ENCODE measurements at places on chromosomes 1 and 21.
A peak's percentile ranks its signal among the peaks of the same experiment; 100 is the strongest.

DNA sequence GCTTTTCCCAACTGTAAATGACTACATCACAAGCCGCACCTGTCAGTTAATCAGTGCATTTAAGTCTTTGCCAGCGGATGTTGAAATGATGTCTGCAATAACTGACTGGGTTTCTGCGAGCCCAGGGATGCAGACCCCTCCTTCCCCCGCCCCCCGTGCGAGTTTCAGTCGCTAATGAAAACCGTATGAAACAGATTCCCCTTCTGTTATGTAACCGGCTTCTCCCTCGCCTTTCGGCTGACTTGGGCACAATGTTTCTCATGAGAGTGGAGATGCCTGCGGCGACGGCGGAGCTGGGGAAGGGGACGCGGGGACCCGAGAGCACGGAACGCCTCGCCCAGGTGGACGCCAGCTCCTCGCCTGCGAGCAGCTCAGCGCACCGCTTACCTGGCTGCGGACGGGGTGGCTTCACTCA, 753 bp downstream of the KCNJ6 start:
- peak; percentile 63 for DNase-seq

DNA sequence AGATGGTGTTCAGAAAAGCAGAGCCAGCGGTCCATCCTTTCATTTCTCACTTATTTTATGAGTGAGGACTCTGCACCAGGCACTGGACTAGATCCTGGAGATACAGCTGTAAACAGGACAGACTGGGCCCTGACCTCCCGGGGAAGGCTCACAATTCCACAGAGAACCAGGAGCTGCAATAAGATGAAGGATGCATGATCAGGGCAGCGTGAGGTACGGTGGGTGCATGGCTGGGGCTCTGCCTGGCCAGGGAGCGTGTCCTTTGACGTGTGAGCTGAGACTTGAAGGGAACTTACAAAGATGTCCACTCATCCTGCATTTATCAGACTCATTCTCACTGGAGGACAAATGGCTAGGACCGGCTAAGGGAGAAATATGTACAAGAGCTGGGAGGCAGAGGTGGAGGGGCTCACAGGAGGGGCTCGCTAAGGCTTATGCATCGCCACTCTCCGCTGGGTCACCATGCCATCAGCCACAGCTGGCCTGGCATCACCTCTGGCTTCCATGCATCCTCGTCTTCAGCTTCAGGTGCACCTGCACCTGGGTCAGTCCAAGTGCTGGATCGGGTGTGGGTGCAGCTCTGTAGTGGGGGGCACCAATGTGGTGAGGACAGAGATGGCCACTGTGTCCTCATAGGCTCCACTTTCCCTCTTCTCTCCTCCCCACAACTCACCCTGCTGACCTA, 213.9 kb downstream of the TOMM20 start:
- no peak for DNase-seq

GRCh38 chr1:69421286-69421685, 146.4 kb upstream of the LRRC7 start:
- no peak for DNase-seq

DNA sequence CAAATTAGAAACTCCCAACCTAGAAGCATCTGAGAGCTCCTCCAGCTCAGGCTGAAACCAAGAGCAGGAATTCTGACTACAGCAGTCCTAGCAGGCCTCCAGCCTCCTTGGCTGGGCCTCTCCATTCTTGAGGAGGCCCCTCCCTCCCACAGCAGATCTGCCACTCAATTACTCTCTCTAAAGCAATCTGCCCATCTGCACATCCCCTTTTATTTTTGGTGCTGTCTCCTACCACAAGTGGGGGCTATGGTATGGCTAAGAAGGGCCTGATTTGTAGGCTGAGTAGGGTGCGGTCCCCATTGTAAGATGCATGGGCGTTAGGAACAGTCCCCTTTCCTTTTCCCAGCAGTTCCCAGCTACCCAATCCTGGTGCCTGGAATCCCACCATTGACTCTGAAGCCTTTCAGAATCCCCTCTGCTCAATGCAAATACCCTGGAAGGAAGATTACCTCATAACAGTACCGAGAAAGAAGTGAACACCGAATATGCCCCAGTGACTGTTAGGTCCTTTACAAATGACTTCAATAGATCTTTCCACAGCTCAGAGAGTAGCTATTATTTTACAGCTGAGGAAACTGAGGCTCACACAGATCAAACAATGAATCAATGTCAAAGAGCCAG, 11.6 kb upstream of the TTC39A start:
- no peak for DNase-seq

DNA sequence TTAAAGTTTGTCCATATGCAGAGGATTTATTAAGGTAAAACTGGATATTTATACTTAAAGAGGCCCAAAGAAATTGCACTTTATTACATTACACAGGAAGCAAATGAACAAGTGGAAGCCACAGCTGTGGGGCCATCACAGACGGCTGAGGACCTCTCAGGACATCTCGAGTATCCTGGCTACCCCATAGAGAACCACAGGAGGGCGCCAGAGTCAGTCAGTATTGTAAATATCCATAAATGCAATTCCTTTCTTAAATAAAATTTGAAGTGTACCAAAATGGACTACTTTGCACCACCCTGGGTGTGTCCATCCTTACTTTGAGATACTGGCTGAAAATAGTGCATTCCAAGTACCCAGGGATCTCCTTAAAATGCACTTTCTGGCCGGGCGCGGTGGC, 257.2 kb downstream of the MRPL39 start:
- no peak for DNase-seq

DNA sequence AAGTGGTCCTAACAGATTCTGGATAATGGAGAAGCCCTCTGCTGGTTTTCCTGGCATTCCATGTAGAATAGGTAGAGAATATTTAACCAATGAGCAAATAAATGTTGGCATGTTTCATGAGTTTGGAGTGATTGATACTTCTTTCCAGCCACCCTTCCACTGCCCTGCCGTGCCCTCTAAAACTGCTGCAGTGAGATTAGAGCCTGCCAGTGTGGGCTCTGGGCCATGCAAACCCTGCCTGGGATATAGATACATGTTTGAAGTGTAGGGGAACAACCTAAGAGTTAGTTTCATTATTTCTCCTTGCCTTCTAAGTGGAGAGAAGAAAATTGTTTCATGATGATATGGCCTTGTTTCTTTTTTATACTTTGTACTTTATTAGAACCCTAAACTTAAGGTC, 10.4 kb downstream of the UBE2Q1 start:
- DNase-seq, result no peak

GRCh38 chr1:18012686-18013085, 94.9 kb upstream of the IGSF21 start:
- DNase-seq, result no peak

GRCh38 chr1:93159337-93159736, 20.9 kb downstream of the TMED5 start:
- DNase-seq, result no peak

- no peak for DNase-seq
These were observed 192.1 kb upstream of the DAB1 start for GRCh38 chr1:57615956-57616355.

DNA sequence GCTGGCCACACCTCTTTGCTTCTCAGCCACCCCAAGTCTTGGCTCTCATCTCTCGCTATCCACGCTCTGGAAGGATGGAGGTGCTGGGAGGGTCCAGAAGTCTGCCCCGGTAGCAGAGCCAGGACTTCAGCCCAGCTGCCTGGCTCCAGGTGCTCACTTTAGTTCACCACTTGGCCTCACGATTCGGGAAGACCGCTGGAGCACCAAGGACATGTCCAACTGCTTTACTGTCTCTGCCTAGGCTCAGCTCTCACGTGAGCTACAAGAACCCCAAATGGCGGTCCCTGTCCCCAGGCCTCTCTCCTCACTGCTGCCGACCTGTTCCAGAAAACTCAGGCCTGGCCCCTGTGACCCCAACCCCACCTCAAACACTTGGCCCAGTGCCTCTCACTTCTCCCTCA, 3.4 kb downstream of the TRIM11 start:
- DNase-seq, result no peak

DNA sequence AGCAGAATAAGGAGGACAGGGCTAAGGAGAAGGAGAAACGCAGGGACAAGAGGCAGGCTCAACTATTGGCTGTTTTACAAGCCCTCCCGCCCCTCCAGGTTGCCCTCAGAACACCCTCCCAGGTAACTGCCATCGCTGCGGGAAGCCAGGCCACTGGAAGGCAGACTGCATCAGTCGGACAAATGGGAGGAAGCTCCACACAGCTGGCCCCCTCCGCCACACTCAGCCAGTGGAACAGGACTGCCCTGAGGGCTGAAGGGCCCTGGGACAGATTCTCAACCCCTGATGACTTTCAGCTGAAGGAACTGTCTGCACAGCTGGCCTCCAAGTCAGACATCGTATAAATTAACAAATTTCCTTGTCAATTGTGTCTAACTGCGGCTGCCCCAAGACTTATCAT, 21.8 kb downstream of the LRRC3 start:
- DNase-seq, result no peak

DNA sequence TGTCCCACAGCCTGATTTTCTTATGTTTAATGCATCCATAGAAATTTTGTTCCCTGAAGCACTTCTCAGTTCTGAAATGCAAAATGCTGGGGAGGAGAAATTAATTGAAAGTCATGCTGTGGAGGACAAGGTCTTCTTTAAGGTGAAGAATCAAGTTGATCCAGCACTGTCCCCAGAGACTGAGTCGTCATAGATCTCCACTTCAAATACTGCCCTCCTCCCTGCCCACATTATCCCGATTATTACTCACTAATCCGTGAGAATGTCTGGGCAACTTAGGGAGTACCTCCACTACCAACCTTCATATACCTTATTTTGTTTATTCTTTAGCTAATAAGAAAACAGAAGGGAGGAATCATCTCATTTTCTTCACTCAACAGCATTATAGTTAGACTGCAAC, 70.0 kb upstream of the FMN2 start:
- no peak for DNase-seq

- DNase-seq, result no peak
These were observed 218.6 kb upstream of the PLXNA2 start for GRCh38 chr1:208462761-208463160.

- DNase-seq, result peak; percentile 32
These were observed at the start of gene B3GALT5 for GRCh38 chr21:39612233-39613040. TSS of gene B3GALT5 (plus strand) at chr21:39612940. CDS start at chr21:39660560, 47,620 bp downstream.

- no peak for DNase-seq
These were observed 33.4 kb upstream of the RNPC3 start for GRCh38 chr1:103492003-103492625.

DNA sequence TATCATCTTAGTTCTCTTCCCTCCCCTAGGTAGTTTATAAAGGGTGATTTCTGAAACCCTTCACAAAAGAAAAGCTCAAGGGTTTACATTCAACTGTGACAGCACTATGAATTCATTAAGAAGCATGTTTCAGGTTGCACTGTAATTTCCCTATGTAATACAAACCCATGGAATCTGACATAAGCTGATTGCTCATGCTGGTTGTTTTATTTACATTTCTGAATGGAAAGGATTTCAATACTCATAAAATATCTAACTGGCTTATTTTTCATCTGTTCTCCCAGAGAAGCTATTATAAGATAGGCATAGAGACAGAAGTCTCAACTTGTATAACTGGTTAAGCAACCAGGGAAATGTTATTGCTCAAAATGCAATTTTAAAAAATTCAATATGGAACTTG, 20.5 kb downstream of the WNT2B start:
- no peak for DNase-seq

DNA sequence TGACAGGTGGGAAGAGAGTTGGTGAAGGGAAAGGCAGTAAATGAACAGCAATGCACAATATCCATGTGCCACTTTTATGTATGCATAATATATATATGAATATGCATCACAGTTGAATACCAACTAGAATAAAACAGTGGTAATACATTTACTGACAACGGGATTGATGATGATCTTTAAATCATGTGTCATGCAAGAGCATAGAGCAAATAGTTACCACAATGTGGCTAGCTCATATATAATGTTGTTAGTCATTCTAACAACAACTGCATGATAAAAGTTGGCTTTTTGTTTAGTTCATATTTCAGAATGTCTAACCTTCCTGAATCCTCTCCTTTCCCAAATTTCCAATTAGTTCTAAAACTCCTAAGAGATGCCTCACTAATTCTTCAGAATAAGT, 46.4 kb downstream of the GORAB start:
- no peak for DNase-seq

GRCh38 chr1:210049616-210050015, 111.6 kb downstream of the SYT14 start:
- DNase-seq, result no peak

GRCh38 chr1:233459968-233460367, 132.4 kb downstream of the MAP3K21 start:
- no peak for DNase-seq

DNA sequence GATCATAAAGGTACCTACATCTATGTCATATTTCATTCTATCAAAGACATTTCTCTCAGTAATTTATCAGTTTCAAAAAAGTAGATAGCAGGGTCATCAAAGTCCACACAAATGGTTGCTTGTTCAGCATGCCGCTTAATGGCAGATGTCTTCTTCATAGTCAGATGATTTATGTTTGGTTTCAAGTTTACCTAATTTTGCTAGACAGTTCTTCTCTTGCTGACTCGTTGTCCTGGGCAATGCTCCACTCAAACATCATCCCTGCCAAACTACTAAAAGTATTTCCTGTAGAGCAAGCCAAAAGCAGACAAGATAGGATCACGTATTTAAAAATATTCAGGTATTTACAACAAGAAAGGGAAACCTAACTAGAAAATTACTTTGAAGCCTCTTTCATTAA, 13.6 kb downstream of the NUP210L start:
- DNase-seq, result no peak

- DNase-seq, result no peak
These were observed 270.2 kb downstream of the FOXD2 start for GRCh38 chr1:47708019-47708535.

- DNase-seq, result no peak
These were observed 6.7 kb upstream of the NPHP4 start for GRCh38 chr1:5998906-5999301.

DNA sequence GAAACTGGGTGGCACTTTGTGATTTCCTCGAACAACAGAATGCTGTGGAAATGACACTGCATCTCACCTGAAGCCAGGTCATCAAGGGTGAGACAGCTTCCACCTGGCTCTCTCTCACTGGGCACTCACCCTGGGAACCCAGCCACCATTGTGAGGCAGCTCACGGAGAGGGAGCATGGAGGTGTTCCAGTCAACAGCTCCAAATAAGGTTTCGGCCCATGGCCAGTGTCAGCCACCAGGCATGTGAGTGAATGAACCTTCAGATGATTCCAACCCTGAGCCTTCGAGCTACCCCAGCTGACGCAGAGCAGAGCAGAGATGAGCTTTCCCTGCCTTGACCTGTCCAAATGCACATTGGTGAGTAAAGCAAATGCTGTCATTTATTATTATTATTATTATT, 58.1 kb downstream of the SYDE2 start:
- DNase-seq, result no peak

DNA sequence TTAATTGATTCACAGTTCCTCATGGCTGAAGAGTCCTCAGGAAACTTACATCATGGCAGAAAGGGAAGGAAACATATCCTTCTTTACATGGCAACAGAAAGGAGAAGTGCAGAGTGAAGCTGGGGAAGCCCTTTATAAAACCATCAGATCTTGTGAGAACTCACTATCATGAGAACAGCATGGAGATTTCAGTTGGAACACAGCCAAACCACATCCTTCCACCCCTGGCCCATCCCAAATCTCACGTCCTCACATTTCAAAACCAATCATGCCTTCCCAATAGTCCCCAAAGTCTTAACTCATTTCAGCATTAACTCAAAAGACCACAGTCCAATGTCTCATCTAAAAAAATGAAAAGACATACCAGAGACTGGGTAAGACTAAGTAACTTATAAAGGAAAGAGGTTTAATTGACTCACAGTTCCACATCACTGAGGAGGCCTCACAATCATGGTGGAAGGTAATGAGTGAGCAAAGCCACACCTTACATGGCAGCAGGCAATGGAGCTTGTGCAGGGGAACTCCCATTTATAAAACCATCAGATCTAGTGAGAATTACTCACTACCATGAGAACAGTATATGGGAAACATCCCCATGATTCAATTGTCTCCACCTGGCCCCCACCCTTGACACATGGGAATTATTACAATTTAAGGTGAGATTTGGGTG, 105.2 kb downstream of the MRPL39 start:
- DNase-seq, result no peak
